Osteocyte (in vitro differentiated cells): ENCODE measurements at places on chromosomes 11 and 22.

GRCh38 chr11:35529971-35530495 lies 4.6 kb upstream of the PAMR1 start:
- DNase-seq = no peak

- DNase-seq = peak; percentile 96
Observed at GRCh38 chr11:86955361-86956120, at the start of gene FZD4. TSS of gene FZD4 (minus strand) at chr11:86955395. CDS start at chr11:86955085, 310 bp downstream.

- DNase-seq = no peak
Observed at GRCh38 chr11:95434489-95435057, 203.6 kb upstream of the SESN3 start.

DNA sequence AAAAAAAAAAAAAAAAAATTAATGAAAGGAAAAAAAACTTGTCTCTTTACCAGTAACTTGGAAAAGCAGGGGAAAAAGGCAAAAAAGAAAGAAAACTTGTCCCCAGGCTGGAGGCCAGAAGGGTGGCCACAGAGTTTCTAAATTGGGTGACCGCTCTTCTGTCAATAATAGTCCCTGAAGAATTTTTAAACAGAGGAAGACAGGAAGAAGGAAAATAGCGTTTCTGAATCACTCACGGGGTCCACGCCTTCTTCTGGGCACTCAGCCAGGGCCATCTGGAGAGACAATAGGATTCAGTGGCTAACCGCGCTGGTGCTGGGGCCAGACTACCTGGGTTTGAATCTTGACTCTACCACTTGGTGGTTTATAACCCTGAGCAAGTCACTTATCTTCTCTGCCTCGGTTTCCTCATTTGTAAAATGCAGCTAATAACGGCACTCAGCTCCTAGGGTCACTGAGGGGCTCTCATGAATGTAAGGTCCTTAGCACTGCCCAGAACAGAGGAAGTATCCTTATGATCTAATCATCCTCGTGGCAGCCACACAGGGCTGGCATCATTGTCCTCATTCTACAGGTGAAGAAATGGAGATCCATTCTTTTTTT lies 7.0 kb downstream of the C11orf86 start:
- peak; percentile 91 for DNase-seq

DNA sequence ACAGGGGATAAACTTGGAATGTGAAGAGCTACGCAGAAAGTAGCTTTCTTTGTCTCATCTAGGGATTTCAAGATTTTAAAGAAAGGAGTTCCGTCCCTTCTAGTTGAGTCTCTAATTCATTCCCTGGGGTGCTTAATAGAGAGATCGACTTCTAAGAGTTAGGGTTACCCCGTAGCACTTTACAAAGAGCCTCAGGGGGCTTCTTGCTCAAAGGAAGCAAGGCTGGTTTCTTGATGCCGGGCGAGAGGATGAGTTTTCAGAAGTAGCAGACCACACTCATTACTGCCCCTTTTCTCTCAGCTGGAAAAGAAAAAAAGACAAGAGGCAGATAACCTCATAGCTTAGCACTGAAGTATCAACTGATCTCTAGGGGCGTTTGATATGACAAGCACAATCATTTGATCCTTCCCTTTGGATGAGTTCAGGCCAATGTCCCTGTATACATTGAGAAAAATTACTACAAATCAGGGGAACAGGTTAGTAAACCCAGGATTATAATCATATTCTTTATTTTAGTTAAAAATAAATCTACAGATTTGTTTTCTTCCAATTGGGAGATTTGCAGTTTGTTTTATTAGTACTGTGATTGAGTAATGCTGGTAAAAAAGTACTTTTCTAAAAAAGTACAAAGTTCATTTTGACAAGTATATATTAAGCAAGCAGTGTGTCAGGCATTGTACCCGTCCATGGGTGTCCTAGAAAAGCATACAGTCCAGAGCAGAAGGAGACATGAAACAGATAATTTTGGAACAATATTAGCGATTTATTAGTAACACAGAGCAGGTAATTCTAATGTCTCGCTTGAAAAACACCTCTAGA lies 18.7 kb downstream of the ELMOD1 start:
- no peak for DNase-seq

GRCh38 chr11:27420217-27420616 lies 52.4 kb downstream of the LGR4 start:
- no peak for DNase-seq

DNA sequence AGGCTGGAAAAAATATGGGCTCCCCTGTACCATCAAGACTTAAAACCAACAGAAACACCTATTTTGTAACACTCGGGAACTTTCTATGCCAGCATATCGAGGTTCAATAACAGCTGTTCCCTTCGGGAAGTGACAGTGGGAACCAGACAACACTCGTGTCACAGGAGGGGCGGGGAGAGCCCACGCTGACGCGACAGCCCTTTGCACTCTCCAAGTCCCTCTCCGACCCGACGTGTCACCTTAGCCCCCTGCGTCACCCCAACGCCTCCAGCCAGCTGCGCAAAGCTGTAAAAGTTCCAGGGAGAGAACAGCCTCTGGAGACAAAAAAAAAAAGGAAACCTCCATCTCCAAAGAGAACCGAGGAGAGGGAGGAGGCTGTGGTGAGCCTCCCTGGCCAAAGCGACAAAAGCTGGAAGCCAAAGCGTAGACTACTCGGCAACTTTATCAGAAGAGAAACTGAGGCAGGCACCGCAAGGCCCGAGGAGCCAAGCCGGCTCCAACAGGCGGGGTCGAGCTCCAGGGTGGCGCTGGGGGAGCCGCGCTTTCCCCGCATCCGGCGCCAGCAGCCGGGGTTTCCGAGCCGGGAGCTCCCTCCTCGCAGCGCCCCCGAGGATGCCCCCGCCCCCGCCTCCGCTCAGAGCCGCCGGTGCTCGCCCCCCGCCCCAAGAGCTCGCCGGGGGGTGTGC lies 751 bp downstream of the ARFGAP3 start:
- no peak for DNase-seq
